Retina (tissue), 1 donor: ENCODE measurements at places on chromosomes 16 and 17.

- no peak for DNase-seq
Measured at GRCh38 chr16:86044881-86045590, 146.1 kb downstream of the IRF8 start.

- no peak for DNase-seq
Measured at GRCh38 chr16:2527071-2527783, 4.0 kb downstream of the CEMP1 start.

- no peak for DNase-seq
Measured at GRCh38 chr16:12341966-12342365, 365.4 kb downstream of the SNX29 start.

DNA sequence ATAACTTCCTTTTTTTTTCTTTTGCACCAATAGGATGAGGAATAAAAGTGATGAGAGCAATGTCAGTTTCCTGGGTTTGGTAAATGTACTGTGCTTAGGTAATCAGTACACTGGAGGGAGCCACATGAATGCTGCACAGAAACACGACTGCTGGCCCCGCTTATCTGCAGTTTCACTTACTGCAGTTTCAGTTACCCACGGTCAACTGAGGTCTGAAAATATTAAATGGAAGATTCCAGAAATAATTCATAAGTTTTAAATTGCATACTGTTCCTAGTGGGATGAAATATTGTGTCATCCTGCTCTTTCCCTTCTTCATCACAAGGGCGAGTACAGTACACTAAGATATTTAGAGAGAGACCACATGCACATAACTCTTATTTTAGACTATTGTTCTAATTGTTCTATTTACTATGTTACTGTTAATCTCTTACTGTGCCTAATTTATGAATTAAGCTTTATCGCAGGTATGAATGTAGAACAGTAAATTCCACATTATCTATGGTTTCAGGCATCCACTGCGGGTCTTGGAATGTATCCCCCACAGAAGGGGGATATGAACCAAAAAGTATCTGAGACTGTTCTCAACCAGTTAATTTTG is 6.4 kb upstream of the LGALS3BP start:
- no peak for DNase-seq

GRCh38 chr16:85761861-85762260 is 11.0 kb upstream of the C16orf74 start:
- DNase-seq: no peak

GRCh38 chr17:16583781-16584180 is 14.8 kb upstream of the ZNF287 start:
- no peak for DNase-seq

GRCh38 chr16:57009643-57010170 is 20.4 kb downstream of the NLRC5 start:
- no peak for DNase-seq

DNA sequence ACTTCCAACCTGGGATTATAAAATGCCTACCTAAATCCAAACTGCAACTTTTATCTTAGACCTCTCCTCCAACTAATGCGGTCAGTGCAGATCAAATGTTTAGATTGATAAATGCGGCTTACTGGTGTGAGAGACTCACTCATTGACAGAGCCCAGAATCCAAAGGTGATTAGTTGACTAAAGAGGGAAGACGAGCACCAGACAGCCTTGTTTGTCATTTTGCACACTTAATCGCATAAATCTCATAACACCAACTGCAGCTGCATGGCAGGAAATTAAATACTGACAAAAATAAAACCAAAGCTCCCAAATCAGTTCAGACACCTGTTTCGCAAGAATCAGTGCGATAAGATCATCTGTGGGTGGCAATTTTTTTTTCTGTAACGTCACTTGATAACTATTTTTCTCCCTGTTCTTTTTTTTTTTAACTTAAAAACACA is 35.9 kb downstream of the NACA2 start:
- no peak for DNase-seq

DNA sequence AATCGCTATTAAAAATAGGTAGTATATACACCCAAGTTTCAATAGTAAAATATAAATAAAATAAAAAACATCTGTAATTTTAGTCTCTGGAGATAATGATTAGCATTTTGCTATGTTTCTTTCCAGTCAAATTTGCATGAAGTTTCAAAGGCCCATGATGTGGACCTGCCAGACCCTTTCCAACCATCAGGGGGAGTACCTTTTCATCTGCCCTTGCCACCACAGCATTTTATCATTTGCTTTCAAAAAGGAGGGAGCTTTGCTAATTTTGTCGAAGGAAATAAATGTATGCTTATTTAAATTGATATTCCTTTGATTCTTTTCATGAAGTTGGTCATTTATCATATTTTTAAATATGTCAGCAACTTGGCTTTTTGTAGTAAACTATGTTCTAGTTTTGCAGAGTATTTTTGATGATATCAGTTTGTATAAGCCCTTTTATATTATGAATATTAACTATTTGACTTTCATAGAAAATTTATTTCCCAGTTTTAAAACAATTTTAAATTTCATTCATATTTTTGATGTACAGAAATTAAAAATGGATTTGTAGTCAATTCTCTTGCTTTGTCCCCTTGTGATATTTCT is 115.2 kb upstream of the NETO2 start:
- no peak for DNase-seq

- DNase-seq: no peak
Measured at GRCh38 chr17:82913304-82914043, 73.7 kb upstream of the ZNF750 start.

- peak; percentile 63 for DNase-seq
Measured at GRCh38 chr16:49910541-49911071, 54.7 kb upstream of the ZNF423 start.

DNA sequence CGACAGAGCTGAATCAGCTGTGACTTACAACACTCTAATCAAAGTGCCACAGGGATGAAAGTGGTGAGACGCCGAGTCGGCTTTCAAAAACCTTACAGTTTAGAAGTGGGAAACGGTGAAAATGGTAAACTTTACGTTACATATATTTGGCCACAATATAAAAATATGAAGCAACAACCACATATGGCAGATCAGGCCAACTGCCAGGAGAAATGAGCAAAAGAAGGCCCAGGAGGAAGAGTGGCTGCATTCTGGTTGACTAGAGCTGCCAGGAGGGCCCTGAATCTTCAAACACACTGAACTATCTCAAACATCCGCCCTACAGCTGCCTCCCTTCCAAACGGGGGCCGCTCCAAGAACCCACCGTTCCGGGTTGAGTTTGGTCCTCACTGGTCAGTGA is 56.3 kb downstream of the MRM3 start:
- no peak for DNase-seq

GRCh38 chr17:78356101-78356713 is 3.7 kb downstream of the SOCS3 start:
- DNase-seq: no peak

- DNase-seq: no peak
Measured at GRCh38 chr17:74878658-74879057, 5.9 kb upstream of the FDXR start.

DNA sequence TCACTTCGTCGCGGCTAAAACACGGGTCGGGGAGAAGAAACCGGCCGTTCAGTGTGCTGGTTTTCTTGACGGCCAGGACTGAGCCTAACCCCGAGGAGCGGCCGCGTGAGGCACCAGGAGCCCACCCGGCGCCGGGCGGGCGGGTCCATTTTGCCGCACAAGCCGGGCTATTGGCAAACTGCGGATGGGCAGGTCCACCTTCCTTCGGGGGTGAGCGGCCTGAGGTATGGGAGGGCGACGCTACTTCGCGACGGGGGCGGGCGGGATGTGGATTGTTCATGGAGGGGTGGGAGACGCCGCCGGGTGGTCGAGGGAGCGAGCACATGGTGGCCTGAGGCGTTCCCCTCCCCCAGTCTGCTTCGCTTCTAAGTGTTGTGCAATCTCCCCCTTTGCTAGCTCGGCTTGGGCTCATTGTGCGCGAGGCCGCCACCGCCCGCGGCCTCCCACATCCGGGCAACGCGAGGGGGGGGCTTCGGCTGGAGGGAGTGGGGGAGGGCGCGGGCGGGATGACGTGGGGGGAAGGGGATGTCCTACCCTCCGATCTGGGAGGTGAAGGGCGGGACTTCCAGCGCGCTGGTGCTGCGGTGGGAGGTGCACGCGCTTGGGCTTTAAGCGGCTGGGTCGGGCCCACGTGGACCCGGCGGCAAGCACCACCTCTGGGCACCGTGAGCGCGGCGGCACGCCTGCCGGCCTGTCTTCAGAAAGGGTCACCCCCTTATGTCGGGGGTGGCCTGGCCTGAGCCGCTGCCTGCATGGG is 5.9 kb upstream of the CD68 start:
- peak; percentile 80 for DNase-seq

GRCh38 chr17:43591001-43591400 is 44.9 kb upstream of the ETV4 start:
- peak; percentile 19 for DNase-seq

DNA sequence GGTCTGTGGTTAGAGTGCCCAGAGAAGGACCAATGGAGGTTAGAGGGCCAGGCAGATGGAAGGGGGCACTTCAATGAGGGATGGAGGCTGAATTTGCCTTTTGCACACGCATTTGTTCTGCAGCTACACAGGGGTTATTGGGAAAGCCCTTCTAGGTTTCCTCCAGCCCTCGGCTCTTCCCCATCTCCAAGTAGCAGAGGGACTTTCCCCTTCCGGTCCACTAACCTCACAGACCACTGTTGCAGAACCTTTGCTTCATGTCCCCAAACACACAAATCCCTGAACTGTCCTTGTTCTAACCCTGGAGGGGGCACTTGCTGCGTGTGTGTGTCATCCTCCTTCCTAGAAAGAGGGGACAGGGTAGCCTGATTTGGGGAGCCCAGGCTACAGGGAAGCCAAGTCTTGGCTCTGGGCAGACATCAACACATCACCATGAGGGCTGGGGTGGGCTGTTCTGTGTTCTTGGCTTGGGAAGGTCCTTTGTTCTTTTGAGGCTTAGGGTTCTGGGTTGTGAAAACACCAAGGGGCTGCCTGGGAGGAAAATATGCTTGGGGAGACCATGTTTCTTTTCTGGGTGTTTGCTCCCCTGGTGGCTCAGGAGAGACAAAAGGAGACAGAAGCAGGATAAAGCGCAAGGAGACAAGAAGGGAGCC is 7.3 kb upstream of the NR1D1 start:
- DNase-seq: no peak

DNA sequence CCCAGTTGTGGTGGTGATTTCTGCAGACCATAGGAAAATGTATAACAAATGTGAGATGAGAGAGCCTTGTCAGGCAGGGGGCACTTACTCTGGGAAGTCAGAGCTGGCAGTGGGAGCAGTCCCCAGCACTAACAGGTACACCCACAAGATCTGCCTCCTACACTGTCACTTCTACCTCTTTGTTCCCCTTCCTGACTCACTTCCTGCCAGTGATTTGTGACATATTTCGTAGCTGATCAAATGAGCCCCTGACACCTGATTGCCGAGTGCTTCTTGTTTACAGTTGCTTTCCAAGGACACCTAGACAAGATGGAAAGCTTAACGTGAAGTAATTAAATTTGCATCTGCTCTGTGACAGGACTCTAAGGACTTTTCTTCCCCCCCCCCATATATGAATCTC is 40.5 kb downstream of the FTO start:
- DNase-seq: no peak

DNA sequence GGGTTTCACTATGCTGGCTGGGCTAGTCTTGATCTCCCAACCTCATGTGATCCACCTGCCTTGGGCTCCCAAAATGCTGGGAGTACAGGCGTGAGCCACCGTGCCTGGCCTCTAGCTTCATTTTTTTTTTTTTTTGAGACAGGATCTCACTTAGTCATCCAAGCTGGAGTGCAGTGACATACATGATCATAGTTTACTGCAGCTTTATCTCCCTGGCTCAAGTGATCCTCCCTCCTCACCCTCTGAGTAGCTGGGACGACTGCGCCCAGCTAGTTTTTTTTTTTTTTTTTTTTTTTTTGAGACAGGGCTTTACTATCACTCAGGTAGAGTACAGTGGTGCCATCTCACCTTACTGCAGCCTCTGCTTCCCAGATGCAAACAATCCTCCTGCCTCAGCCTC is 9.7 kb downstream of the RPA1 start:
- no peak for DNase-seq

- no peak for DNase-seq
Measured at GRCh38 chr16:48965386-48965785, 316.3 kb downstream of the CBLN1 start.

DNA sequence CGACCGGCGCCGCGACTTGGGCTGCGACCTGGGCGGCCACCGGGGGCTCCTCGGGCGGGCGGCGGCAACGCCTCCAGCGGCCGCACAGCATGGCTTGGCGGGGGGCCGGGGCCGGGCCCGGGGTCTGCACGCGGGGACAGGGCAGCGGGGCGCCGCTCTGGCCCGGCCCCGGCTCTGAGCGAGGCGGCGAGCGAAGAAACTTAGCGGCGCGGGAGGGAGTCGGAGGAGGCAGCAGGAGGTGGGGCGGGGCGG is at the start of gene PLCD3:
PLCD3 (minus strand) TSS at position 196 of the 252 bp plus-strand sequence; CDS start at position 91, 105 bp downstream.
- DNase-seq: no peak

GRCh38 chr17:9350080-9350479 is 225.5 kb downstream of the STX8 start:
- no peak for DNase-seq

DNA sequence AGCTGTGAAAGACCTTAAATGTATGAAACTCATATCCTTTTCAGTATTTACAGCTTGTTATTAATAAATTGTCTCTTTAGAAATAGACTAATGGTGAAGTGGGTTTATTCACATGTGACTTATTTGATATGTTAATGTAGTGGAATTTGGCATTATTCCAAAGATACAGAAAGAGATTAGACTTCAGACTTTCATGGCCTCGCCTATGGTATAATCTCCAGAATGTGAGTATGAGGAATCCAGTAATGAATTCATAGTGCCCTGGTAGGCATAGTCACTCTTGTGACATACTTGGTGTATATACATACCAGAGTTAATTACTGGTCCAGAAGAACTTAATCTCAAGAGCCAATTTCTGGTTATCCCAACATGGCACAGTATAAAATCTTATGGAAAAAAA is 72.7 kb downstream of the OMG start:
- no peak for DNase-seq

- no peak for DNase-seq
Measured at GRCh38 chr17:74860872-74861661, 1.4 kb upstream of the GRIN2C start.

DNA sequence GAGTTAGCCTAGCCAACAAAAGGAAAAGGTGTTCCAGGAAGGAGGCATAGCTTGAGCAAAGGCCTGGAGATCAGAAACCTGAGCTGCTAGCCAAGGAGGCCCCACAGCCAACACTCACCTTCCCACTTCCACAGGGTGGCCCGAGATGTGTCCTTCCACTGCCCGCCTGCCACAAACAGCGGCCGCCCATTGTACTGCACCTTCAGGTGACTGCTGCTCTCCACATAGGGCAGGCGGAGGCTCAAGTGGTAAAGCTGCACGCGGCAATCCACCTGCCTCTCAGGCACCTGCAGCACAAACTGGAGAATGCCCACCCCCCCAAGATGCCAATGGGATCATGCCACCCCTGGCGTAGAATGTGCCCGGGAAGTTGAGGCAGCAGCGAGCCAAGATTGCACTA is 111.5 kb downstream of the RMI2 start:
- no peak for DNase-seq

DNA sequence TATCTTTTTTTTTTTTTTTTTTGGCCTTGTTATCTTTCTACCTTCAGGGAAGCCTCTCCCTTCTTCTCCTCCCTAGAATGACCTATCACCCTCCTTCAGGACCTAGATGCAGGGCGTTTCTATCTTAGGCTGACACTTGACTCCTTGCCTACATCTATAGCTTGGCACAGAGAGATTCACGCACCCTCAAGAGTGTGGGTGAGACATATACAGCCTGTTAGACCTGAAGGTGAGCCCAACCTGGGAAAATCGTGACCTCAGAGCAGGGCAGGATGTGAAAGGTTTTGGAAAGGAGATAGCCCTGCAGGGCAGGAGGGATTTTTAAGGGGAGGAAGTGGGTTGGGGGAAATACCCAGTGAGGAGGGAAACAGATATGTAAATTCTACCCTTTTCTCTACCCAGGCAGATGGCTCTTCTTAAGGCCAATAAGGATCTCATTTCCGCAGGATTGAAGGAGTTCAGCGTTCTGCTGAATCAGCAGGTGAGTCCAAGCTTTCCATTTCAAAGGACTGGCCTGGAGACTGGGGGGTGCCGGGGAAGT is at the start of gene AHSP:
AHSP (plus strand) TSS at position 167 of the 541 bp plus-strand sequence; CDS start at position 407, 240 bp downstream.
- no peak for DNase-seq
